Calu3 (cell line): ENCODE measurements at places on chromosomes 16 and 17. TPM values are rescaled to one million over a fixed set of nuclear protein-coding genes. Genes with fewer than 3 reads are reported as not detected.
A peak's percentile ranks its signal among the peaks of the same experiment; 100 is the strongest.

- no peak for DNase-seq
Measured at GRCh38 chr17:71173991-71174390, 946.8 kb upstream of the SOX9 start.

DNA sequence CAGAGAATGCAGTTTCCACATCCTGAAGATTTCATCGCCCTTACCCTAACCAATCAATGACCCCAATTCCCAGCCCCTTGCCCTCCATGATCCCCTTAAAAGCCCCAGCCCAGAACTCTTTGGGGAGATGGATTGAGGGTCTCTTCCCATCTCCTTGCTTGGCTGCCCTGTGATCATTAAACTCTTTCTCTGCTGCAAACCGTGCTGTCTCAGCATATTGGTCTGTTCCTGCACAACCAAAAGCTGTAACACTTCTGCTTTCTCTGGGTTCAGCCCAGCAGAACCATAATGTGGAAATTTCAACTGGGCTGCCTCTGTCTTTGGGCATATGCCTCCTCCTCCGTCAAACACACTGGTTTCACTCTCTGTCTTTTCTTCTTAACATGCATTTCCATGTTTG is 67.0 kb upstream of the NLRP1 start:
- DNase-seq: no peak

DNA sequence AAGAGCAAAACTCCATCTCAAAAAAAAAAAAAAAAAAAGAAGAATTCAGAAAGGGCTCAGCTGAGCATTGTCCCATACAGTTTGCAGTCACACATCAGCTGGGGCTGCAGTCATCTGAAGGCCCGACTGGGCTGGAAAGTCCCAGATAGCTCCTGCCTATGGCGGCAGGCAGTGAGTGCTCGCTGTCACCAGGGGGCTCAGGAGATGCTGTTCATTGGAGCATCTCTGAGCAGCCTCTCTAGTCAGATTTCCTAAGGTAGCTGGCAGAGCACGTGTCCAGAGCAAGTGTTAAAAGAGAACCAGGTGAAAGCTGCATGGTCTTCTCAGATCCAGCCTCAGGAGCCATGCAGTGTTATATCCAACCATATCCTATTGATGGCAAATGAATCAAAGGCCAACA is 75.8 kb downstream of the WSCD1 start:
- DNase-seq: no peak

DNA sequence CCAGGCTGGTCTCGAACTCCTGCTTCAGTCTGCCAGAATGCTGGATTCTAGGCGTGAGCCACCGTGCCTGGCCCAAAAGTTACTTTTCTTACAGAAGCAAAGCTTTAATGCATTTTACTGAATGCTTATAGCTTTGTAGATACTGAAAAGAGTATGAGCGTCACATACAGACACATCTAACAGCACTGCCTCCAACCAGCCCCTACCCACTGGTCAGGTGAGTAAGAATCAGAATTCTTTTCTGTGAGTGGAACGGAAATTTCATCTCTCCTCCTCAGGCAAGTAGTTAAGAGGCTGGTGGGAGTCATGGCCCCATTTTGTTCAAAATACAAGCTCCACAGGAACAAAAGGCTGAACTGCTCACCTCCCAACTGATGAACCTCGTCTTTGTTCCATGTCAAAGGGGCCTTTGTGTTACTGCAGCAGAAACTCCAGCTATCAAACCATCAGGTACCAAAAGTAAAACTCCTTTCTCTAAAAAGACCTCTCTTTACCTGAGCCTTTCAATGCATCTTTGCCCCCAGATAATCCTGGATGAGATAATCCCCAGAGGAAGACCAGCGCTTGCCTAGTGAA is 92.4 kb upstream of the RPH3AL start:
- no peak for DNase-seq

DNA sequence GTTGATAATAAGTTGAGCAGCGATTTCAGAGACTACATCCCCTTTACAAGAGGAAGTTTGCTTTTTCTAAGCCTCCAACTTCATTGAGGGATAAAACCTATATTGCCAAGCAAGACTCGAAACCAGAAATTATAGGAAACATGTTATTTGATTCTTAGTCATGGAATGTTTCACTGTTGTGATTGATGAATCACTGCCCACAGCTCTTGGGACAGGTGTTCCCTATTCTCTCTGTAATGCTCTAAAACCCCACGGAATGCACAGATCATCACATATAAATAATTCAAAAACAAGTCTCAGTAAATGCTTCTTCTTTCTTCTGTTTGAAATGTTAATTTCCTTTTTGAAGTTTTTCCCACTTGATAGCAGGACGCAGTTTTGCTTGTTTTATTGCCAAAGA is 809.5 kb upstream of the GOT2 start:
- no peak for DNase-seq

DNA sequence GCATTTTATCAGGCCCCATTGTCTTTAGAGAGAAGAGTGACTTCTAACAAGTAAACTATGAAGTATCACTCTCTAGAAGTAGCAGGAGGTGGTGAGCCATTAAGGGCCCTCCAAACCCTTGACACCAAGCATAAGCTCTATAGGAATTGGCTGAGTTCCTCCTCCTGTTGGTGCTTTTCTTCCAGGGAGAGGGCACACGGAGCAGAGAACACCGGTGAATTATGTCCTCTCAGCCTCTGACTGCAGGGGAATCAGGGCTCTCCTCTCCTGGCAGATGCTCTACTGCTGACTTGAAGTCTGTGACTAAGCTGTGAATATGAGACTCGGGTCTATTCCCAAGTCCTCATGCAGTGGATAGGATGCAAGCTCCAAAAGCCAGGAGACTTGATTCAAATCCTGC is 32.3 kb downstream of the CHD9 start:
- no peak for DNase-seq

DNA sequence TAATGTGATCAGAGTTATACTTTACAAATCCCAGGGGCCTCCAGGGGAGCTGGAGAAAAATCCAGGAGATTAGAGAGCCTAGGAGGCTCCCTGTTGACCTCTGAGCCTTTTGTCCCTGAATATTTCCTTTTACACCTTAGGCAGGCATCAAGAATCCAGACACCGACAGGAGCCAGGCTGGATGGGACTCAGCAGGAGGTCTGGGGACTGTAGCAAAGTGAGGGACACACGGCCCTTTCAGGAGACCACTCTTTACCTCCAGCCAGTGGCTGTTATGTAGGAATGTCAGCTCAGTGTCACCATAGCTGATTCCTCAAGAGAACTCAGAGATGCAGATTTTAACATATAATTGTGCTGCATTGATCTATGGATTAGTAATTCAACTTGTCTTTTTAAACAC is 198.4 kb downstream of the SHISA9 start:
- no peak for DNase-seq

- DNase-seq: no peak
Measured at GRCh38 chr17:3400055-3400454, 1.8 kb upstream of the OR1E1 start.

- DNase-seq: peak; percentile 57
Measured at GRCh38 chr17:57946798-57947358, 8.3 kb downstream of the CUEDC1 start.

Gene RPGRIP1L
- 16.6 and 18.9 TPM in 2 replicates for total RNA-seq

Gene TP53TG3F
- not detected in 2 replicates for total RNA-seq

DNA sequence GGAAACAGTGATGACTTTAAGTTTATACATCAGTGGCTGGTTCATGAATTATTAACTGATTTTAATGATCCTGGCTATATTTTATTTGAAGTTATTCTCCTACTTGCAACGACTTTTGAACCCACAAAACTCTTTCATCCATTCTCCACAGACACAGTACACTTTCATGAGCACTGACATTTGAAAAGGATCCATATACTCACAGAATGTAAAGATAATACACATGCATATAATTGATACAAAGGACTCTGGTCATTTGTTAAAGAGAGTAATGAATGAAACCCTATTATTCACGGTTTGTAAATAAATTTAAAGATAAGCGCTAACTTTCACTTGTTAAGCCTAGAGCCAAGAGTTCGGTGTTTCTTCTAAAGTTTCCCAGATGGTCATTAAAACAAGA is 3.3 kb downstream of the TOX3 start:
- DNase-seq: no peak

DNA sequence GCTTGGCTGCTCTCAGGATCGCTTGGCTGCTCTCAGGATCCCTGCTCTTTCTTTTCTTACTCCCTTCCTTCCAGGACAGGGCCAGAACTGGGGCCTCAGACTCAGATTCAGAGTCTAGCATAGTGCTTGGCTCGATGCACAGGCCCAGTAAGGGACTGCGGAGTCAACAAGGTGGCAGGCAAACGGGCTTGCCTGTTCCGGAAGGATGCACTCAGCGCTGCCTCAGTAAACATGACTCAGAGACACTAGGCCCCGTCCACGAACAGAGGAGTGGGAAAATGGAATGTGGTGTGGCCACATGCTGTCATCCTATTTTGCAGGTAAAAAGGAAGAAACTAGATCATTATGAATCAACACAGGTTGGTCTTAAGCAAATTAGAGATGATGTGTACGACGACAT is 9.8 kb downstream of the SPHK1 start:
- no peak for DNase-seq

GRCh38 chr16:65305266-65305959 is 183.6 kb upstream of the CDH11 start:
- no peak for DNase-seq

Gene TNS4
- 0.21 and 0.44 TPM in 2 replicates for total RNA-seq

DNA sequence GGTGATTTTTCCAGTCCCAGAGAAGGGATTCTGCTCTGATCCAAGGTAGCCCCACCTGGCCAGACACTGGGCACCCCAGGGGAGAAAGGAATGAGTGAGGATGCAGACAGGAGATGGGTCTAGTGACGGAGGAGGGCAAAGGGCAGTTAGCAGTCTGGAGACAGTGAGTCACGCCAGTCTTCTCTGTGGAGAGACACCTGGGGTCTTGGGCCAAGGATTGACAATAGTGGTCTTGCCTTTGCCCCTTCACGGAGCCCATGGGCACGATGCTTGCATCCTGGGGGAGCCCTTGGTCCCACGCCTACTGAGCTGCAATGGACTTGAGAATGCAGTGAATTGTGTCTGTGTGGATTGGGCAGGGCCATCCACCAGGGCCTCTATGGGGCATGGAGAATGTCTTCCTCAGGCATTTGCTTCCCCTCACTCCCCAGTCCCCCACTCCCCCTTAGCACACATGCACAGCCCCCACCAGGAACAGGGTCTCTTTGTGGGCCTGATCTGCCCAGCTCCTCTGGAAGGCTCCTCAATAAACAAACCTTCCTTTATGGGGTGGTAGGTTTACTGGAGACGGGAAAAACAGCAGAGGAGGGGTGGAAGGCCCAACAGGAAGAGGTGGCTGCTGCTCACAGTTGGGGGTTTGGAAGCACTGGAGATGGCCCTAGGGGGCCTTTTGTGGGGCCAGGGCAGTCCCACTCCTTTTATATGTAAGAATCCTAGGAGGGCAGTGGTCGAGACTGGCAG is 1.4 kb downstream of the CHAD start:
- no peak for DNase-seq

Gene PLLP
- total RNA-seq: 38.3 and 40.3 TPM in 2 replicates

GRCh38 chr16:24846548-24847357 is 990 bp downstream of the SLC5A11 start:
- DNase-seq: no peak

GRCh38 chr17:34725008-34725407 is 145.6 kb downstream of the TMEM132E start:
- DNase-seq: peak; percentile 77

GRCh38 chr16:14356064-14356463 is 274.0 kb downstream of the PARN start:
- no peak for DNase-seq

DNA sequence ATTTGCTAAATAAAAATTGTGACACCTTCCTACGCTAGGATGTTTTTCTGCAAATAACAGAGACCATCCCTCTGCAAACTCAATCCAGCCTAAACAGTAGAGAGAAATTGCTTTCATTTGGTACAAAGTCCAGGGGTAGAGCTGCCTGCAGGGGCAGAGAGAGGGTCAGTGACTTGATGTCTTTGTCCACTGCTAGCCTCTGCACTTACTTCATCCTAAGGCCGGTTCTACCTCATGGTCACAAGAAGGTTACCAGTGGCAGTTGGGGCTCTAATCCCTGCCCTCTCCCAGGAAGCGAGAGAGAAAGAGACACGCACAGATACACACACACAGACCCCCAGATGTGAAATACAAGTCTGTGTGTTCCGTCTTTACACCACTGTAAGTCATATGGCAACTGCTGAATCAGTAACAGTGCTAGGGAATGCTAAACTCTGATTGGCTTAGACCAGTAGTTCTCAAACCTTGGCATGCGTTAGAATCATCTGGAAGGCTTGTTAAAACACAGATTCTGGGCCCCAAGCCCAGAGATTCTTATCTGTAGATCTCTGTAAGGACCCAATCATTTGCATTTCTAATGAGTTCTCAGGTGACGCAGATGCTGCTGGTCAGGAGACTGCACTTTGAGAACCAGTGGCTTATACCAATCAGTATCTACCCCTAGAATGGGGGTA is 13.1 kb upstream of the LPCAT2 start:
- DNase-seq: no peak

- DNase-seq: no peak
Measured at GRCh38 chr16:68446681-68447652, 1.3 kb downstream of the SMPD3 start.
